Gastrocnemius medialis (tissue), 4 donors: ENCODE measurements at places on chromosomes 2 and 18. TPM values are rescaled to one million over a fixed set of nuclear protein-coding genes. Genes with fewer than 3 reads are reported as not detected.
A peak's percentile ranks its signal among the peaks of the same experiment; 100 is the strongest.

DNA sequence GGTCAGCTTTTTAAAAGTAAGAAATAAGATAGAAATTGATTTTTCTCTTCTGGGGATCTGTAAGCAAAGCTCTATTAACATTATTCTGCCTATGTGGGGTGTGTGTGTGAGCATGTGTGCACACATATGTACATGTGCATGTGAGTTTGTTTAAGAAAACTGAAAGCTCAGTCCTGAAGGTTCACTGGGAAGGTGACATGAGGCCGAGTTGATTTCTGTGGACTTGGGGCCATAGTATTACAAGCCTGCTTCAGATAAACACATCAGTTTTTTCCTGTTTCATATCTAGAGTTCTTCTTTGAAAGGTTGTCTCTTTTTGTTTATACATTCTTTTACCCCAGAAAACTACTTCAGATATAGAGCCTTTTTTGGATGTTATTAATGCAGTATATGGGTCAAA is 83.4 kb downstream of the SERPINB8 start:
- DNase-seq = no peak
- H3K36me3 ChIP-seq = no peaks in the 10 kb centered on the region
- no peak overlapping the region for H3K4me3 ChIP-seq
- H3K27me3 ChIP-seq = no peaks in the 10 kb centered on the region

DNA sequence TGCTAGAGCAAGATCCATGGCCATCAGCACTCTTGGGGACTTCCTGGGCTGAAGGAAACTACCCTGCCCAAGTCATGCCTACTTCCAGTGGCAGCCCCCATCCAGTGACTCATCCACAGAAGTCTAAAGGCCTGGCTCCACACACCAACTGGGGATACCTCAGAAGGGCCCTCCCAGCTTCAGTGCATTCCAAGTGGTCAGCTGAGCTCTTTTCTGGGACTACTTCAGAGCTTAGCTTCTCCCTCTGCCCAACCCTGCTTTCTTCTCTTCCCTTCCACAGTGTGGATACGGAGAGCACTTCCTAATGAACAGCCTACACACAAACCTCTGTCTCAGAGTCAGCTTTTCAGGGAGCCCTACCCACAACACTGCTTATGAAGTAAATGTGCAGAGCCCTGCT is 66.5 kb downstream of the CLHC1 start:
- no peak overlapping the region for H3K27ac ChIP-seq
- H3K4me3 ChIP-seq = no peak overlapping the region
- no peaks in the 10 kb centered on the region for H3K27me3 ChIP-seq
- no peaks in the 10 kb centered on the region for H3K36me3 ChIP-seq
- H3K4me1 ChIP-seq = no peaks in the 10 kb centered on the region
- DNase-seq = no peak

DNA sequence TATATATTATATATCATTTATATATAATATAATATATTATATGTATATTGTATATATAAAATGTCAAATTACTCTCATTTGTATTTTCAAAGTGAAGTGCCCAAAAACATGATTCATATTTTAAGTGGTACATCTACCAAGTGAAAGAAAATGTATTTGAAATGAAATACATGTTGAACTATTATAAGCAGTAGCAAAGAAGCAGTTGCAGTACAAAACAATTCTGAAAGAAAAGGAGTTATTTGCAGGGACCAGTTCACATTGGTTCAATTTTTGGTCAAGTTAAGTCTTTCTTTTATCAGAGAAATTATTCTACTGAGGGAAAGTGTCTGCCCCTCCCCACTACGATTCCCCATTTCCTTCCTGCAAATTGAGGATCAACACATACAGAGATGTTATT is 51.9 kb downstream of the APLF start:
- no peaks in the 10 kb centered on the region for H3K27me3 ChIP-seq
- DNase-seq = no peak
- no peaks in the 10 kb centered on the region for H3K36me3 ChIP-seq

GRCh38 chr2:99504844-99505584 is 15.2 kb upstream of the REV1 start:
- no peak overlapping the region for H3K4me3 ChIP-seq
- no peaks in the 10 kb centered on the region for H3K27me3 ChIP-seq
- no peak for DNase-seq
- H3K36me3 ChIP-seq = no peaks in the 10 kb centered on the region
- H3K27ac ChIP-seq = no peak overlapping the region

DNA sequence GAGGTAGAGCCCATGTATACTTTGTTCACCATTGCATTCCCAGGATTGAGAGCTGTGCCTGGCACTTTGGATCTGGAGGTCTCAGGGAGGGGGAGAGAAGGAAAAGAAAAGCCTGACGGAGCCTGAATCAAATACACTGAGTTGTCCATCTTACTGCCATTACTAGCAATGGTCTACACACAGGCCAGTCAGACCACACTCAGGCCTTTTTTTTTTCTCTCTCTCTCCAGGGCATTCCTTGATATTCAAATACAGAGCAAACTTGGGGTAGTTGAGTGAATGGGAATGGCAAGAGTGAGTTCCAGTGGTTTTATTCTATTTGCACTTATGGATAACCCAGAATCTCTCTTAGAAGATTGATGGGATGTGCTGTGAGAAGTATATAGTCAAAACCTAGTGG is 11.8 kb downstream of the DSEL start:
- H3K4me1 ChIP-seq = no peaks in the 10 kb centered on the region
- no peak overlapping the region for H3K4me3 ChIP-seq
- no peak for DNase-seq
- H3K36me3 ChIP-seq = no peaks in the 10 kb centered on the region

GRCh38 chr2:17672583-17673317 is 80.9 kb downstream of the SMC6 start:
- H3K4me3 ChIP-seq = no peak overlapping the region
- H3K27me3 ChIP-seq = no peaks in the 10 kb centered on the region
- no peak for DNase-seq
- no peaks in the 10 kb centered on the region for H3K4me1 ChIP-seq

DNA sequence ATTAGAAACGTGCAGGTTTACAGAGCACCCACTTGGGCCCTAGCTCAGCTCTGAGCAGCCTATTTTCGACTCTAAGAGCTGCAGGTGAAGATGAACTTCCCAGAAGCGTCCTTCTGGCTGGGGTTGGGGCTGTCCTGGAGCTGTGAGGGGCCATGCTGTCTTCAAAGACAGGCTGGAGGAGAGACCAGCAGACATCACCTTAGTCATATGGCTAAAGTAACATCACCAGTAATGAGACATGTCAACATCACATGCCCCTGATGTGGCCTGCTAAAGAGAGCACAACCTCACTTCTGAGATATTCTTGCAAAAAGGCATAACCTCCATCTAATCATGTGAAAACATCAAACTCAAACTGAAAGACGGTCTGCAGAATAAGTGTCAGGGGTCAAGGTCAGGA is 87.2 kb upstream of the ZNF532 start:
- H3K36me3 ChIP-seq = no peaks in the 10 kb centered on the region
- H3K27ac ChIP-seq = no peak overlapping the region
- H3K4me3 ChIP-seq = no peak overlapping the region
- no peaks in the 10 kb centered on the region for H3K27me3 ChIP-seq
- DNase-seq = no peak
- H3K4me1 ChIP-seq = no peaks in the 10 kb centered on the region

- H3K4me1 ChIP-seq = peaks cover 3% of the 10 kb centered on the region
- no peaks in the 10 kb centered on the region for H3K27me3 ChIP-seq
- H3K36me3 ChIP-seq = no peaks in the 10 kb centered on the region
- no peak overlapping the region for H3K4me3 ChIP-seq
- DNase-seq = peak; percentile 37
- H3K27ac ChIP-seq = no peak overlapping the region
Measured at GRCh38 chr2:171516793-171517192, 5.5 kb upstream of the CYBRD1 start.

- no peaks in the 10 kb centered on the region for H3K27me3 ChIP-seq
- H3K4me1 ChIP-seq = peaks cover 9% of the 10 kb centered on the region
- no peak overlapping the region for H3K27ac ChIP-seq
- no peak for DNase-seq
Measured at GRCh38 chr2:46645681-46646162, 166.4 kb downstream of the TMEM247 start.

- H3K36me3 ChIP-seq = no peaks in the 10 kb centered on the region
- no peaks in the 10 kb centered on the region for H3K4me1 ChIP-seq
- H3K27ac ChIP-seq = no peak overlapping the region
- no peak for DNase-seq
- no peaks in the 10 kb centered on the region for H3K27me3 ChIP-seq
Measured at GRCh38 chr18:2459886-2460285, 111.4 kb downstream of the METTL4 start.

DNA sequence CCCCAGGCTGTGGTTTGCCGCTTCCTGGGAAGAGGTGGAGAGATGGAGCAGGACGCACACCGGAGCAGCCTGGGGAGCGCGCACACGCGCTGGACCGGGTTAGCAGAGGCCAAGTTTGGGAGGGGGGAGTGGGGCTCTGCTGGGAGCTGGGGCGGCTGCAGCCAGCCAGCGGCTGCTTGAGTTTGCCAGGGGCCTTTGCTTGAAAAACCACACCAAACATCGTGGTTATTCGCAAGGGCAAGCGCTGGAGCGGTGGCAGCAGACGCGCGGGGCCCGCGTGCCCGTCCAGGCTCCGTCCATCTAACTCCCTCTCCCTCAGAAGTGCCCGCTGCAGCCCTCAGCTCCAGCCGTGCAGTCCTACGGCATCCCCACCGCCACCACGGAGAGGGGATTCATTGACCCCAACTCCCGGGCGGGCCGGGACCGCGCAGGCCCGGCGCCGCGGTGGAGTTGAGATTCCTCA is 4.6 kb downstream of the PTGR3 start:
- H3K4me3 ChIP-seq = peak overlapping the region; percentile 37
- H3K27me3 ChIP-seq = no peaks in the 10 kb centered on the region
- peaks cover 69% of the 10 kb centered on the region for H3K4me1 ChIP-seq

The PLEKHB2 gene
- total RNA-seq = 44.1 TPM

The PNO1 gene
- 22.3 TPM for total RNA-seq

The PLGLB1 gene
- total RNA-seq = not detected

The CXCR1 gene
- 0.55 TPM for total RNA-seq

The REG3A gene
- not detected for total RNA-seq
